Smooth muscle cell of bladder (primary cell): ENCODE measurements at places on chromosomes 2 and 18. TPM values are rescaled to one million over a fixed set of nuclear protein-coding genes. Genes with fewer than 3 reads are reported as not detected.

The BOLL gene
- not detected in 2 replicates for total RNA-seq

The GGCX gene
- total RNA-seq: 45.7 and 58.6 TPM in 2 replicates

The SULT1C2 gene
- under 0.01 and 0.83 TPM in 2 replicates for total RNA-seq

The ZBTB7C gene
- total RNA-seq: under 0.01 TPM in 2 replicates

The SIX2 gene
- under 0.01 and 0.18 TPM in 2 replicates for total RNA-seq

The CYP20A1 gene
- 32.7 and 41.7 TPM in 2 replicates for total RNA-seq

The ZNF236 gene
- 6.8 and 8.3 TPM in 2 replicates for total RNA-seq

The CD226 gene
- total RNA-seq: 0.85 and 1.2 TPM in 2 replicates

The L3MBTL4 gene
- under 0.01 and 0.28 TPM in 2 replicates for total RNA-seq

The TDRD15 gene
- not detected in 2 replicates for total RNA-seq

The LOXHD1 gene
- total RNA-seq: under 0.01 TPM in 1 of 2 replicates, not detected in the other

The ALK gene
- under 0.01 TPM in 2 replicates for total RNA-seq

The MARCO gene
- not detected in 2 replicates for total RNA-seq

The INO80C gene
- total RNA-seq: 3.1 and 4.0 TPM in 2 replicates

The CHRND gene
- not detected in 2 replicates for total RNA-seq

The DNER gene
- total RNA-seq: 0.43 and 0.83 TPM in 2 replicates

The ATP6V1C2 gene
- under 0.01 TPM in 1 of 2 replicates, not detected in the other for total RNA-seq
